ENCODE measurements at places on chromosomes 12 and 14.

DNA sequence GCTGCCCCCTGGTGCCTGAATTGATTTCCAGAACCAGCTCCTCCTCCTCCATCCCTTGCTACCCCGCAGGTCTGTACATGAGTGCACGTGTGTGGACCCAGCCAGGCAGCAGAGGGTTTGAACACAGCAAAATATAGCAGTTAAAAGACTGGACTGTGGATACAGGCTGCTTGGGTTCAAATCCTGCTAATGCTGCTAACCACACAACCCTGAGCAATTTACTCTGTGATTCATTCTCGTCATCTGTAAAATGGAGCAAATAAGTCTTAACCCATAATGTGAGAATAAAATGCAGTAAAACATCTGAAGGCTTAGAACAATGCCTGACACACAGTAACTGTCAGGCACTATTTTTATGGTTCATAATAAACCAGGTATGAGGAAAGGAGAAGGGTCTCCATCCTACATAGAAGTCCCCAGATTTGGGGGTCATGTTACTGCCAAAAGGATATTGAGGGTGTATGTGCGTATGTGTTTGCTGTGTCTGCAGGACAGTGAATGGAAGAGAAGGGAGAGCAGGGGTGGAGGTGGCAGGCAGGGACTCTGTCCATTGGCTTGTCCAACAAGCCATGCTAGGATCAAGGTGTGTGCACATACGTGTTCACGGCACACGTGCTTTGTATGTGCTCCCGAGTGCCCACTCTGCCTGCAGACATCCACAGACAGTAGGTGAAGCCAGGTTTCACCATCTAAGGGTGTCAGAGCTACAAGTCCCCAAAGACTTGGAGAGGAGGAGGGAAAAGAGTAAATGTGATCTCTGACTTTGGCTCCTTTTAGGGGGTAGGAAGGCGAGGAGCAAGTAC is 1.5 kb upstream of the STAT6 start:
- peak overlapping the region; percentile 99 for H3K27ac ChIP-seq
- H3K4me1 ChIP-seq, result no peaks in the 10 kb centered on the region
- no peaks in the 10 kb centered on the region for H3K27me3 ChIP-seq

DNA sequence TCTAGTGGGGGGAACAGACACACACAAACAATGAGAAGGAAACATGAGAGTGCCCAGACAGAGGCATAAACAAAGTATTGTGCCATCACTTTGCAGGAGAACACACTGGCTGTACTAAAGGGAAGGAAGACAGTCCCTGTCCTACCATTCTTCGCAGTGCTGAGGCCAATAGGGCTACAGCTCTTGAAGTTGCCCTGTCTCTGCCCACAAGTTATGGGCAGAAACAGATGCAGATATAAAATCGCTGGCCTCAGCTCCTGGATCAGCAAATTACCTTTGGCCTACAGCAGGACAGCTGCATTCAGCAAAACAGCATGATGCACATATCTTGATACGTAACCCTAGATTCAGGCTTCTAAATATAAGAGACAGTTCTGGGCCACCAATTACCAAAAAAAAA is 23.0 kb upstream of the PRKAB1 start:
- H3K36me3 ChIP-seq, result no peaks in the 10 kb centered on the region
- no peaks in the 10 kb centered on the region for H3K4me1 ChIP-seq
- no peaks in the 10 kb centered on the region for H3K27me3 ChIP-seq
- no peak overlapping the region for H3K27ac ChIP-seq
- H3K4me3 ChIP-seq, result no peak overlapping the region
- no peak for DNase-seq

GRCh38 chr12:14942196-14942931 is 4.0 kb upstream of the ERP27 start:
- no peak overlapping the region for H3K4me3 ChIP-seq
- no peaks in the 10 kb centered on the region for H3K27me3 ChIP-seq
- DNase-seq, result no peak
- no peak overlapping the region for H3K27ac ChIP-seq

- H3K27me3 ChIP-seq, result no peaks in the 10 kb centered on the region
- H3K36me3 ChIP-seq, result no peaks in the 10 kb centered on the region
- peak; percentile 34 for DNase-seq
- peaks cover 38% of the 10 kb centered on the region for H3K4me1 ChIP-seq
- no peak overlapping the region for H3K4me3 ChIP-seq
Observed at GRCh38 chr12:93819050-93819491, 141.9 kb downstream of the CRADD start.

GRCh38 chr12:91877456-91878235 is 268.0 kb downstream of the BTG1 start:
- no peak overlapping the region for H3K4me3 ChIP-seq
- no peak overlapping the region for H3K27ac ChIP-seq
- H3K4me1 ChIP-seq, result no peaks in the 10 kb centered on the region
- DNase-seq, result no peak
- no peaks in the 10 kb centered on the region for H3K27me3 ChIP-seq

DNA sequence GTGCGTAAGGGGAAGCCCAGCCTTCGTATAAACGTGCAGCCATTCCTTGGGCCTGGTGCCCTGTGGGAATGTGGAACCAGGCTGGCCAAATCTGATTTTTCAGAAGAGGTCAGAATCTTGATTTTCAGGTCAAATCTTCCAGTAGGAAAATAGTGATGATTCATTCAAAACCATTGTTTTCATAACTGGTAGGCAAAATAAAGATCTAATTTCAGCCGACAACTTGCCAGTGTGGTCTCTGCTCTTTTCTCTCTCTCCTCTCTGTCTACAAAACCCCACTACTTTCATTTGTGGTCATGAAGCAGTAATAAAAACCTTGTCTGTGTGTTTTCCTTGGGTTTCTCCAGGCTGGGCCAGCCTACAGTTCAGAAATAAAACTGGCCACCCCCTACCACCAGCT is 135.1 kb downstream of the RBM19 start:
- H3K4me3 ChIP-seq, result no peak overlapping the region
- peaks cover 14% of the 10 kb centered on the region for H3K36me3 ChIP-seq
- DNase-seq, result no peak

GRCh38 chr14:49619730-49620129 is 696 bp downstream of the RPL36AL start:
- H3K4me1 ChIP-seq, result peaks cover 26% of the 10 kb centered on the region
- H3K27ac ChIP-seq, result peak overlapping the region; percentile 65
- H3K36me3 ChIP-seq, result no peaks in the 10 kb centered on the region
- peak overlapping the region; percentile 83 for H3K4me3 ChIP-seq

- H3K27me3 ChIP-seq, result no peaks in the 10 kb centered on the region
- H3K27ac ChIP-seq, result no peak overlapping the region
- H3K4me3 ChIP-seq, result no peak overlapping the region
- no peaks in the 10 kb centered on the region for H3K36me3 ChIP-seq
Observed at GRCh38 chr14:89312932-89313331, 104.1 kb downstream of the FOXN3 start.

- H3K4me3 ChIP-seq, result no peak overlapping the region
- peak; percentile 29 for DNase-seq
- H3K4me1 ChIP-seq, result no peaks in the 10 kb centered on the region
- no peak overlapping the region for H3K27ac ChIP-seq
- H3K36me3 ChIP-seq, result no peaks in the 10 kb centered on the region
Observed at GRCh38 chr14:25953532-25954139, 644.2 kb downstream of the NOVA1 start.

DNA sequence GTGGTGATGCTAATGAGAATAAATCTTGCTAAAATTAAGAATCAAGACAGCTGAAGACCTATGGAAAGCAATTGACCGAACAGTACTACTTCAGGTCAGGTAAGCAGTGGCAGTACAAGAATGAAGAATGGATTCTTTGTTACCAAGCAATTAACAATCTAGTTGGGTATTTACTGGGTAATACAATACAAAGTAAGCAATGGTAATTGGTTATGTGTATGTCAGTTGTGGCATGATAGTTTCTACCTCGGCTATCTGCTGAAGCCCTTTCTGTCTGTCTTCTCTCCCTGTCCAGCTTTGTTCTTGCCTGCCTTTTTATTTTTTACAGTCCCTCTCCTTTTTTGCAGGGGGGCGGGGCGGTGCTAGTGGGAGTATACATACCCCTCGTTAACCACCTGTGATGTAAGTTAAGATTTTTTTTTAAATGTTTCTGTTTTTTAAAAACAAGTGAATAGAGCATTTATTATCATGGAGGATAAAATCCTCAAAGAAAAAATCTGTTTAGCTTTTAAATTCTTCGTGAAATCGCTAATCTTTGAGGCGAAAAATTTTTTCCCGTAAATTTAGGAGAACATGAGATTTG is 75.9 kb downstream of the RCOR1 start:
- no peak overlapping the region for H3K27ac ChIP-seq
- no peaks in the 10 kb centered on the region for H3K27me3 ChIP-seq
- H3K4me1 ChIP-seq, result no peaks in the 10 kb centered on the region

- no peak overlapping the region for H3K4me3 ChIP-seq
- DNase-seq, result no peak
- no peaks in the 10 kb centered on the region for H3K4me1 ChIP-seq
Observed at GRCh38 chr14:51482102-51482501, 169.6 kb upstream of the FRMD6 start.

DNA sequence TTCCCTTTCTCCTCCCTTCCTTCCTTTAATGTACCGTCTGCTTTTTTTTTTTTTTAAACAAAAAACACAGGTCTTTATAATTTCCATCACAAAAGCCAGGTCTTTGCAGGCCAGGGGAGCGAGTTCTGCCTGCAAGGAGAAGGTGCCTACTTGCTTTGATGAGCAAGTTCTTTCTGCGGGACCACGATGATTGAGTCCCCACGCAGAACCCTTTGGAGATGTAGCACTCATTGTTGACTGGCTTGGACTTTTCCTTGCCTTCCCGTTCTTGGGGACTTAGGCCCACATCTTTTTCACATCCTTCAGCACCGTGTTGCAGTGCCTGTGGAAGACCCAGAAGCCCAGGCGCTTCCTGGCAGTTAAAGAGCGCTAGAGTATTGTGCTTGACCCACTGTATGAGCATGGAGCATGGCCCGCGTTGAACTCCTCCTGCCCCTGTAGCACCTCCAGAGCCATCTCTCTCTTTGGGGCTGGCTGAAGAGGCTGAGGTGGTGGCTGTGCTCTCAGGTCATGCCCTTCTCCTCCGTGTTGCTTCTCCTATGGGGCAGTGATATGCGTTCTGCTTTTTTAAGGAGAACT is 177.6 kb downstream of the EXOC5 start:
- no peak for DNase-seq
- no peak overlapping the region for H3K4me3 ChIP-seq
- H3K27me3 ChIP-seq, result no peaks in the 10 kb centered on the region
- H3K36me3 ChIP-seq, result no peaks in the 10 kb centered on the region
- H3K27ac ChIP-seq, result no peak overlapping the region
- no peaks in the 10 kb centered on the region for H3K4me1 ChIP-seq

GRCh38 chr12:117688446-117688845 is 280.3 kb downstream of the KSR2 start:
- H3K27me3 ChIP-seq, result no peaks in the 10 kb centered on the region
- no peaks in the 10 kb centered on the region for H3K4me1 ChIP-seq
- no peaks in the 10 kb centered on the region for H3K36me3 ChIP-seq
- no peak for DNase-seq
